CD4-positive, alpha-beta T cell (primary cell): ENCODE measurements at places on chromosomes 5 and 9. TPM values are rescaled to one million over a fixed set of nuclear protein-coding genes. Genes with fewer than 3 reads are reported as not detected.

DNA sequence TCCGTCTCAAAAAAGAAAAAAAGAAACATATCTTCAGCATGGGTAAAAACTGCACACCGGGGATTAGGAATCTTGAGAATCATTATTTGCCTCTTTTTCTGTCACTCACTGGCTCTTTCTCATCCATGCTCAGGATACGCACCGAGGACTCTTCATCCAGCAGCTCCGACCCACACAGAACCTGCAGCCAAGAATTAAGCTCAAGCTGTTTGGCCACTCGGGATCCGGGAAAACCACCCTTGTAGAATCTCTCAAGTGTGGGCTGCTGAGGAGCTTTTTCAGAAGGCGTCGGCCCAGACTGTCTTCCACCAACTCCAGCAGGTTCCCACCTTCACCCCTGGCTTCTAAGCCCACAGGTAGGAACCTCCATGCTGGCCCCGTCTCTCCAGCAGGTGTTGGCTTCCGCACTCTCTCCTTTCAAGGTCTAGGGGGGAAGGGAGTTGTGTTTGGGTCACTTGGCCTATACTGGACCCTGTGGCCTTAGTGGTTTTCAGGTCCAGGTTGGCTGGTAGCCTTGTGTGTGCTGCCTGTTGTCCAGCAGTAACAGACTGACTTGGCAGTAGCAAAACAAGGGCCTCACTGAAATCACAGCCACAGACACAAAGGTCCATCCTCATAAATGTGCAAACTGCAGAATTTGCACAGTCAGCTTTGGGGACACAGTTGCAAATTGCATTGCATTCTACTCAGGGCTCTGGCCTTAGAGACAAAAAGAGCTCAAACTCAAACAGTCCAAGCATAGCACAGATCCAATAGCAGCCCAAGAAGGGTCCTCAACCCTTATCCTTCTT is 44.5 kb upstream of the CTSL start:
- H3K36me3 ChIP-seq = no peaks in the 10 kb centered on the region
- peaks cover 26% of the 10 kb centered on the region for H3K4me1 ChIP-seq
- H3K27me3 ChIP-seq = no peaks in the 10 kb centered on the region

- DNase-seq = no peak
- H3K36me3 ChIP-seq = no peaks in the 10 kb centered on the region
These were observed 8.8 kb upstream of the TGFBI start for GRCh38 chr5:136020001-136020382.

- H3K36me3 ChIP-seq = peaks cover 8% of the 10 kb centered on the region
- peak; percentile 88 for DNase-seq
- peak within 1 kb of the TSS; percentile 69 for H3K4me3 ChIP-seq
- peak within 1 kb of the TSS; percentile 97 for H3K27ac ChIP-seq
These were observed at the start of gene SECISBP2 for GRCh38 chr9:89318123-89319014. Gene SECISBP2 (plus strand): TSS chr9:89318500. CDS start chr9:89318577, 77 bp downstream.

DNA sequence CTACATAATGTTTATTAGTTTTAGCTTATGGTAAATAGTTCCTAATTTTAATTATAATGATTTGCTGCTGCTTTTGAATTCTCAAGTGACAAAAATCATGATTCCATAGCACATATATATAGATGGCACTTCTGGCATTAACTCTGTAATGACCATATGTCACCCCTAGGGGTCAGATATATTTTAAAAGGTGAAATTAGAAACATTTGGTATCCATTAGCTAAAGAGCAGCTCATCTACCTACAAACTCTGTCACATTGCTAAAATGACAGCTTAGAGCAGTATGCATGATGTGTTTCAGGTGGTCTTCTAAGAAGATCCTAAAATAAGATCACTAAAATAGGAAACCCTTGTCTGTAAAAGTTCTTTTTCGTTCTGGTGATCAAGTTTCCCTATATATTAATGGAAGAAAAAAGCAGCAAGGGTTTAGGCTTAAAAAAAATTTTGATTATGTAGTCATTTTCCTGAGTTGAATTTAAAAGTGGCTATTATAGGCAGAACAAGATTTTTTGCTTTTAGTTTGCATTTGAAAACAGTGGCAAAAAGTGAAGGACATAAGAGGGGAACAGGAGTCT is 157.7 kb upstream of the POU5F2 start:
- H3K4me1 ChIP-seq = no peaks in the 10 kb centered on the region
- no peak overlapping the region for H3K4me3 ChIP-seq
- no peaks in the 10 kb centered on the region for H3K36me3 ChIP-seq
- no peak for DNase-seq

Gene PCDHGC4
- not detected for total RNA-seq

Gene PCDHB8
- not detected for total RNA-seq

Gene NSG2
- total RNA-seq = not detected

Gene ANKRD33B
- 0.99 TPM for total RNA-seq
